ENCODE measurements at places on chromosomes 5 and 9. TPM values are rescaled to one million over a fixed set of nuclear protein-coding genes. Genes with fewer than 3 reads are reported as not detected.

Gene SOX30
- 0.46 TPM for polyA plus RNA-seq

Gene PITX1
- polyA plus RNA-seq: not detected

Gene FBXW2
- polyA plus RNA-seq: 41.4 TPM

Gene KIF27
- polyA plus RNA-seq: 0.59 TPM

Gene CACNA1B
- polyA plus RNA-seq: not detected
